ENCODE measurements at places on chromosomes 2 and 18.

GRCh38 chr18:3594760-3595368 is 144.9 kb downstream of the TGIF1 start:
- DNase-seq, result peak; percentile 20

DNA sequence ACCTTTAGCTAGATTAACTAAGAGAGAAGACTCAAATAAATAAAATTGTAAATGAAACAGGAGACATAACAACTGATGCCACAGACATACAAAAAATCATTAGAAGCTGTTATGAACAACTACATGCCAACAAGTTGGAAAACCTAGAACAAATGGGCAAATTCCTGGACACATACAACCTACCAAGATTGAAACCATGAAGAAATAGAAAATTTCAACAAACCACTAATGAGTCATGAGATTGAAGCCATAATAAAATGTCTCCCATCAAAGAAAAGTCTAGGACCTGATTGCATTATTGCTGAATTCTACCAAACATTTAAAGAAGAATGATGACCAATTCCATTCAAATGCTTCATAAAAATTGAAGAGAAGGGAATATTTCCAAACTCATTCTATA is 54.3 kb downstream of the ST3GAL5 start:
- DNase-seq, result no peak

DNA sequence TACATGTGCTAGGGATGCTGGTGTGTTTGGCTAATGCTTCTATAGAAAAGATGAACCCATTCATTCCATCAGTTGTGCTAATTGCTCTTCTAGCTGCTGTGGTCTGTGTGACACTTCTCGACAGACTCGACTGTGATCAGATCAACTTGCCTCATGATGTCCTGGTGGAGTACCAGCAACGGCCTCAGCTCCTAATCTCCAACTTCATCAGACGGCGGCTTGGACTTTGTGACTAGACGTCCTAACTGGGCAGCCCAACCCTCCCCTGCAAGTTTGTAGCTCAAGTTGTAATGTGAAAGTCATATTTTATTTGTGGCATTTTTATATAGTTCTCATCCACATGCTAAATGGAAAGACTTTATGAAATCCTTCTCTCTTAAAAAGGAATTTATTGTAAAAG is 33.0 kb downstream of the UPP2 start:
- DNase-seq, result no peak

- no peak for DNase-seq
These were observed 458.8 kb upstream of the NRXN1 start for GRCh38 chr2:51490576-51491234.

- DNase-seq, result no peak
These were observed 21.3 kb downstream of the PSME4 start for GRCh38 chr2:53949457-53949856.

- DNase-seq, result no peak
These were observed 123.1 kb downstream of the LPIN1 start for GRCh38 chr2:11869391-11869991.
